GM10248 (cell line): ENCODE measurements at places on chromosomes 2 and 18.

DNA sequence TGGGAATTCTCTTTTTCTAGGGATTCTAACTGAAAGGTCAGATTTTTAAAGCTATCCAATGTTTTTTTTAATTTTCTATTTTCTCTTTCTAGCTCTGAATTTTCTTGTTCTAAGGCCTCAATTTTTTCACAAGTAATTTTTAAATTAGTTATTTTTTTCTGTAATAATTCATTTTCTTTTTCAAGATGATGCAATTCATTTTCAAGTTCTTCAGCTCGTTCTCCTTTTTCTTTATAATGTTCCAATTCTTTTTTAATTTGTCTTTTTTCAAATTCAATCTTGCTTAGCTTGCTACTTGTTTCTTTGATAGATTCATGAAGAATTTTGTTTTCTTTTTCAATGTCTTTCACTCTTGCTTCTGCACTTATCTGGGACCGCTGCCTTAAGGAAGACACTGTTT, 65.7 kb upstream of the MTIF2 start:
- DNase-seq, result no peak

DNA sequence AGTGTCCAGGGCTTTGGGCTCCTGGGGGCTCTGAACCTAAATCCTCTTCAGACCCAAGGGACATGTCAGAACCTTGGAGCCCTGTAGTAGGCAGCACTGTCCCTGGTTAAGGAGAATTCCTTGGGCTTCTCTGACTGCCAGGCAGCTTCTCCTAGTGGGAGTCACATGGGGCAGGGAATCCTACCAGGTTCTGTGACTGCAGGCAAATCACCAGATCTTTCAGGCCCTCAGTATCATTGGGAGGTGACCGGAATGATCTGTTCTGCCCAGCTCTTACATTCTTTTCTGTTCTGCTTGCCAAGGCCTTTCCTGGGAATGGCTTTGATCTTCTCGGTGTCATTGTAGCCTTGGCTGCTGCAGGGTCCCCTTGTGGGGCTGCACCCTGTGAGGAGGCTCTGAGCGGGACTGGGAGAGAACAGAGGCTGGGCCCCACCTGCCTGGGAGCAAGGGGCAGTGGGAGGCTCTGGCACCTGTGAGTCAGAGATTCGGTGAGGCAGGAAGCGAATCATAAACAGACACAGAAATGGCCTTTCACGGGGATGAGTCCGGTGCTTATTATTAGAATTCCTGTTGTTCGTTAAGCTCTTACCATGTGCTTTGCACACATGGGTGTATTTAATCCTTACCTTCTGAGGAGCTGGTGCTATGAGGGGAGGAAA, 14.1 kb downstream of the CEP68 start:
- DNase-seq, result no peak

DNA sequence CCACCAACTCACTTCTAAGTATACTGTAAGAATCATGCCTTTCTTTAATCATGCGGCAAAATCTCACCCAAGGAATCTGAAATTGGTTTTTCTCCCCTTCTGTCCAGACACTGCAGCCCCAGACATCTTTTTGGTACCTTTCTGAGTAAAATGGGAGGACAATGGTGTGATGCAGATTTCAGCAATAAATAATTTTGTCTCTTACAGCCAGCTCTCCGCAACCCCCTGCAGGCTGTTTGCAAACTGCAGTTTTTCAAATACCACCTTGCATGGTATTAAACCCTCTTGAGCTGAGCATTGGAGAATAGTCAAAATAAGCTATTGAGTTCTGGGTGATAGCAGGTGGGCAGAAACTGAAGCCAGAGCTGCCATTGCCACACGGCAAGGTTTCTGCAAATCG, 32.2 kb downstream of the GPR39 start:
- no peak for DNase-seq

DNA sequence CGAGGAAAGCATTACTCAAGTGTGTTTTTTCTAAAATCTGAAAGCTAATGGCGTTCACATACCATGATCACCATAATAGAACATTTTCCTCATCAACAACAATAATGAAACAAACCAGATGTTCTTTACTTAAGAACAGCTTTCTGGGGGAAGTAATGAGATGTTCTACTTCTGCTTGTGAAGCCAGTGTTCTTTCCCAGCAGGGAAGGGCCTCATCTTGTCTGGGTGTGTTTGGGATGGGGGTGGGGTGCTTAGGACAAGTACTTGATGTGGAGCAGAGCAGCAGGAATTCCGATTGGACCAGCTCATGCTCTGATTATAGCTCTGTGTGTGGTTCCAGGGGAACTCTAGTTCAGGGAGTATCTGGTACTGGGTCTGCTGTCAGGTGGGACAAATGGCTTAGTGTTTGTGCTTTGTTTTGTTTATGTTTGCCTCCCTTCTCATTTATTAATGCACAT, 163.0 kb upstream of the NOSTRIN start:
- DNase-seq, result no peak

DNA sequence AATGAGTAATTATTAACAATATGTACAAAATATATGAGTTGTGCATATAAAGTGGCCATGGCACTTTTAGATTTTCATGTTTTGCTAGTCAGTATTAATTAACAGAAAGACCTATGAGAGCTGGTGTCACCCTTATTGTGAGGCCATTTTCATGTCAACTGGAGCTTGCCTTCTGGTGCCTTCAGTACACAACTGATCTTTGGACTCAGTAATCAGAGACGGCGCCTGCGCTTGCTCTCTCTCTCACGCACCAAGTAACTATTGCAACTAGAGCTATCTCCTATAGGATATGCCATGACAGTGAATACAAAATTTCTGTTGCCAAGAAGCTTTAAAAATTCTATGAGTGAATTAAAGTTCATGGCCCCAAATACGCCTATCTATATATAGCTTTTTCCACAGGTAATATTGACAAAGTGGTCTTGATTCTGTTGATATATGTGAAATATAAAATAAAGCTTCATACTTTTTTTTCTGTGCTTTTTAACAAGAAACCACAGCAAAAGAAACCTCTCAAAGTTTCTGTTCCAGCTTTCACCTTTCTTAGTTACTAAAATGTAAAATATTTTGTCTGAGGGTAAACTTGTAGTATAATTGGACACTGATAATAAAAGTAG, 2.9 kb downstream of the SERTAD2 start:
- no peak for DNase-seq

- DNase-seq, result no peak
These were observed 60.6 kb downstream of the ACKR3 start for GRCh38 chr2:236629961-236630872.

DNA sequence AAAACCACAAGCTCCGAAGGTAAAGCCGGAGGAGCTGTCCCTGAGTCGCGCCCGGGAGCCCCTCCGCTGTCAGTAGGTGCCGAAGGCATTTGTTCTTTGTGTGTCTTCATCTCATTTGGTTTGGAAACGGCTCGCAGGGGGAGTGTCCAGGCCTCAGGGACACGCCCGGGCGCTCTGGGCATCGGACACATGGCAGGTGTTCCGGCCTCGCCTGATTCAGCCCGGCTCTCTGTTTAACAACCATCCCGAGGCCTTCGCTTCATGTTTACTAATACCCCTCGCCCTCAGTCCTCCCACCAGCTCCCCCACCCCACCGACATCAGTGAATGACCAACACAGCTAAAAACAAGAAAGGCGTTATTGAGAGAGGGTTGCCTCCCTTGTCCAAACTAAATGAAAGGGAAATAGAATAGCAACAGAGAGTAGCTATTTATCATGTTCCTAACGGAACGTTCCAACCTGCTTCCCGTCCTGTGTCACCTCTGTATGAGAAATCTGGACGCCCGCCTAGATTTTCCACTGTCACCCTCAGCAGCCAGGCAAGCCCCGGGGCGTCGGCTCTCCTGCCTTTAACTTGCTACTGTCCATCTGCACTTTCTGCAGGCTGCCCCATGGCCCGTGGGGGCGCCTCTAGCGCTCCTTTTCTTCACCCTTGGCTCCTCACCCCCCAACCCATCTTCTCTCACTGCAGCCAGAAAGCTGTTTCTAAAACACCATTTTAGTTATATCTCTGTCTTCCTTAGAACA, 73.9 kb downstream of the MYCN start:
- no peak for DNase-seq
